ENCODE measurements at places on chromosomes 1 and 21.

DNA sequence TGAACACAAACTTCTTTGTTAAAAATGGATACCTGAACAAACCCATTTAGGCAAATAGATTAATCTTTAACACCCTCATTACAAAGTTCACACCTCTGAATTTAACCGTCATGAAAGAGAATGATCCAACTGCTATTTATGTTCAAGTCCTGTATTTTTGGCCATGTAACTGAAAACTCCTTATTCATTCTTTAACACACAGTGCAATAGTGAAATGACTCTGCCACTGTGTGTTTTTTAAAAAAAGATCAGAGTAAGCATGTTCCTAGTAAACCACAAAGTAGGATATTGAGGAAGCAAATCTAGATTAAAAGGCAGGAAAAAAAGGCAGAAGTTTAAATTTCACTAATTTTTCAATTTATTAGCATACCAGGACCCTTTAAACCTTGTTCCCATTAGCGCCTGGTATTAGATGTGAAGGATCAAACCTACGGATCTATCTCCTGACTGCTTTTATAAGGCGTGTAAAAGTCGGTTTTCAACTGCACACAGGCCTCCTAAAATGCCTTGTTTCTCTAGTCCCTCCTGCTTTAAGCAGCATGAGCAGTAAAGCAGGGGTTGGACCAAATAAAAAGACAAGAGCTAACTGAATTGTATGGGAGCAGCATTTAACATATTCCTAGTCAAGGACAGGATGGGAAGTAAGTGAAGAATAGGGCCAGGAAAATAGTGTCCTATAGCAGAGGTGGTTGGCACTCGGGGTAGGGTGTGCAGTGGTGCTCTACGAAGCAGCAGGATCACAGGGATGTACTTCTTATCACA lies 33.4 kb downstream of the NUCKS1 start:
- DNase-seq, result no peak

- no peak for DNase-seq
Observed at GRCh38 chr1:5428351-5428750, 563.9 kb downstream of the NPHP4 start.

DNA sequence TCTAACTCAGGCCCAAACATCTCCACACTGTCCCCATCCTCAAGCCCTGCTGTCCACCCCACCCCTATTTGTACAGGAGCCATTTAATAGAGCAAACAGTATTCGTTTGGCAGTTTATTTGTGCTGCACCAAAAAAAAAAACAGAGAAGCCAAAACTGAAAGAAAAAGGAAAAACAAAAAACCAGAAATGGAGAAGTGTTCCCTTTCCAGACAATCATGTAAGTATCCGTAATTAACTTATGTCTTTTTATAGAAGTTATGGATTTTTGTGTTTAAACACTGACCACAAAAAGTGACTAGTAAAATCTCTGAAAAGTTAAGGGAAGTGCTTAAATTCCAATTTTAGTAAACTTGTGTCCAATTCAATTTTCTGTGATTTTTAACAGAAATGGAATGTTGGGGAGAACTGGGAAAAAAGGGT lies 40.4 kb upstream of the ZBTB18 start:
- DNase-seq, result no peak

DNA sequence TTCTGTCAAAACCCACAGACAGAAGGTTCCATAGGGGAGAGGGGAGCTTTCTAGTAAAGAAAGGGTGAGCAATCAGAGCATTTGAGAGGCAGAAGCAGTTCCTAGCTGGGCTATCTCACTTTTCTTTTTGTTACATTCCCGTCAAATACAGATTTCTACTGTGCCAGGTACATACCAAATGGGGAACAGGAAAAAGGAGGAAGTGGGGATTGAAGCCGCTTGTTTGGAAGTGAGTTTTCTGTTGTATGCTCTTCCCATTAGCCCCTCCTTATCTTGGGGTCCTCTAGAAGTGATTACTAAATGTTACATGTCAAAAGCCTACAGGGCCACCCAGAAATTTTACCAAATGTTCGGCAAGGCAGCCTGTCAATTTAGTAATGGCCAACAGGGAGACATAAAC lies 116.1 kb downstream of the PAPPA2 start:
- no peak for DNase-seq

- DNase-seq, result no peak
Observed at GRCh38 chr1:101050869-101051268, 25.3 kb upstream of the DPH5 start.

- no peak for DNase-seq
Observed at GRCh38 chr21:38247738-38248510, 8.9 kb upstream of the KCNJ15 start.

DNA sequence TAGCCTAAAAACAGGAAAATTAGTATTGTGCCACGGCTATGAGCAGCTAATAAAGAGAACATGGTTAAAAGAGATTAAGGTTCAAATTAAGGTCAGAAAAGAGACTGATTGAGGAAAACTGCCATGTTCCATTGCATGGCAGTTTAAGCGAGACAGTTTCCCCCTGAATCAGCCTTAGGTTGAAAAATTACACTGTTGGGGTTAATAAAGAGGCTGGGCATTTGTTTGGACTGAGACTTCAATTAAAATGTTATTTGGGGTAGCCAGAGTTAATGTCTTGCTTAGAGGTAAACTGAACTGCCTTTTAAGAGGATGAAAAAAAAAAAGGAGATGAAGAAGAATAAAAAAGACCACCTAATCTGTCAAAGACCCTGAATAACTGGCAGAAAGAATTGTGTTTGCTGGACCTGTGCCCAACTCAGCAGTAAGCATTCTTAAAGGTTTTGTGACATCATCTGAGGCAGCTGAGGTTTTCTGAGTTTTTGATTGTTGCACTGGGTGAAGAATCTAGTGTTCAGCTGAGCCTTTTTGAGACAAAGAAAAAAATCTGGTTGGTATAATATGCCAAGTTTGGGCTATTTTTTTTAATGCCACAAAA lies 17.7 kb upstream of the PROX1 start:
- DNase-seq, result no peak

DNA sequence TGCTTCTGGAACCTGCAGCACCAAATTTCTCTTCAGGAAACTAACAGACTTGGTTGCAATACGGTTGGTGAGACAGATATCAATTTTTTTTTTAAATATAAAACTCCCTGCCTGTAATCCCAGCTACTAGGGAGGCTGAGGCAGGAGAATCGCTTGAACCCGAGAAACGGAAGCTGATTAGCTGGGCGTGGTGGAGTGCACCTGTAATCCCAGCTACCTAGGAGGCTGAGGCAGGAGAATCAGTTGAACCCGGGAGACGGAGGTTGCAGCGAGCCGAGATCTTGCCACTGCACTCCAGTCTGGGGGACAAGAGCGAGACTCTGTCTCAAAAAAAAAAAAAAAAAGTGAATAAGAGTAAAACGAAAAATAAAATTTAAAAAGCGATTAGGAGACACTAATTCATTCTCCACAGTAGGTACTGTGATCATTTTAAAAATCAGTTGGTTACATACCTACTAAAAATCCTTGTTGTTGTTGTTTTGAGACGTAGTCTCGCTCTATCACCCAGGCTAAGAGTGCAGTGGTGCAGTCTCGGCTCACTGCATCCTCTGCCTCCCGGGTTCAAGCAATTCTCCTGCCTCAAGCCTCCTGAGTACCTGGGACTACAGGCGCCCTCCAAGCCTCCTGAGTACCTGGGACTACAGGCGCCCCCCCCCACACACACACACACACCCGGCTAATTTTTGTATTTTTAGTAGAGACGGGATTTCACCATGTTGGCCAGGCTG lies 796 bp upstream of the RBM8A start:
- DNase-seq, result no peak

GRCh38 chr1:119915517-119915916 lies 19.2 kb upstream of the ADAM30 start:
- no peak for DNase-seq

GRCh38 chr1:212583643-212584042 lies 24.9 kb upstream of the ATF3 start:
- no peak for DNase-seq

GRCh38 chr1:224188286-224188685 lies 5.2 kb downstream of the DEGS1 start:
- no peak for DNase-seq

DNA sequence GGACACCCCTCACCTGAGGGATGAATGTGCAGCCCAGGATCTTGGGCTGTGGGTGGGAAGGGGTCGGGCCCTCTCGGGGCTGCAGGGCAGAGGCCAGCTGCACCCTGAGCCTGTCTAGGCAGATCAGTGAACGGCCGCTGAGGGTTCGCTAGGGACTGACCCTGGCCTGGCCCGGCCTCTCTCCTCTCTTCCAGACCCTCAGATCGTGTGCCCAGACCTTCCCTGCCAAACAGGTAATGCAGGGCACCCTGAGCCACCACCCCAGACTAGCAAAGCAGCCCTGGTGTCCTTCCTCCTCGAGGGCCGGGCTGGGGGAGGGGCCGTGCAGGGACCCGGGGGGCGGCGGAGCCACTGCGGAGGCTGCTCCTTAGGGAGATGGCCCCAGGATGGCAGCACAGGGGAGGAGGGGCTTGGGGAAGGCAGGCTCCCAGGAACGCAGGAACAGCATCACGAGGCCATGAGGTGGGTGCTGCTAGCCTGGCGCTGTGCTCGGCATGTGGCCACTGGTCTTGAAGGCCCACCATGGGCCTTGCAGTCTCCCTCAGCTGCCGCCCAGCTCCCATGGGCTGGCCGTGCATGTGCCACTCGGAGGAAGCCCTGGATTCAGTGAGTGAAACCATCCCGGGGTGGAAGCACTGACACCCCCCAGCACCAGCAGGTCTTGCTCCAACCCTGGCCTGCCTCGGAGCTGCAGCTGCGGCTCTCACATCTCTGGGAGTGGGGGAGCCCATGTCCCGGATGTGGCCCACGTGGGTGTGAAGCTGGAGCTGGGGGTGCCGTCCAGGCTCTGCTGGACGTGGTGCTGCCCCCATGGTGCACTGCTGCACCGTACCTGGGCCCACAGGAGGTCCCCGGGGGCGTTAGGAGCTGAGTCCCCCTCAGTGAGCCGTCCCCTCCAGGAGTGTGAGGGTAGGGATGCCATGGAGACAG lies 28.7 kb downstream of the COL6A2 start:
- no peak for DNase-seq

GRCh38 chr1:19648689-19649088 lies 4.6 kb downstream of the NBL1 start:
- DNase-seq, result no peak

DNA sequence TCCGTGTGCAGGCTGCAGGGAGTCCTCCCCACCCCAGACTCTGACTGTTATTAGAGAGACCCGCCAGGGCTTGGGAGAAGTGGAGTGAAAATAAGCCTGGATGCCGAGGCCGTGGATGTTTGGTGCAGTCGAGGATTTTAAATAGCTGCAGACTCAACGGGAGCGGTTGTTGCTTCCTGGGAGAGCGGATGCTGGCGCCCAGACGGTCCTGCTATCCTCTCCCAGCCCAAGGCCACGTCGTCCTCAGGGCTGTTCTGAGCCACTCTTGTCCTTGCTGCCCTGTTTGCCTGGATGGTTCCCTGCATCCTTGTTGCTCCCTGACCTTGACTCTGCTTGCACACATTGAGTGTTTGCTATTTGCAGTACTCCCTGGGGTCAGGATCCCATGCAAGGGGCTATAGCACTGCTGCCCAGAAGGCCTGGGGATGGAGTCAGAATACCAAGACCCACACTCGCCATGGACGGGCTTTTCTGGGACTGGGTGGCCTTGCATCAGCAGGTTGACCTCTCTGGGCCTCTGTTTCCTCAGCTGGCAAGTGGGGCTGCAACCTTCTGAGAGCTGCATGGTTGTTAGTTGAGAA lies 205.3 kb upstream of the C1orf174 start:
- no peak for DNase-seq

GRCh38 chr1:4653796-4654725 lies at the start of gene AJAP1:
TSS of gene AJAP1 (plus strand) at chr1:4654609. CDS start at chr1:4655426, 817 bp downstream.
- DNase-seq, result no peak

DNA sequence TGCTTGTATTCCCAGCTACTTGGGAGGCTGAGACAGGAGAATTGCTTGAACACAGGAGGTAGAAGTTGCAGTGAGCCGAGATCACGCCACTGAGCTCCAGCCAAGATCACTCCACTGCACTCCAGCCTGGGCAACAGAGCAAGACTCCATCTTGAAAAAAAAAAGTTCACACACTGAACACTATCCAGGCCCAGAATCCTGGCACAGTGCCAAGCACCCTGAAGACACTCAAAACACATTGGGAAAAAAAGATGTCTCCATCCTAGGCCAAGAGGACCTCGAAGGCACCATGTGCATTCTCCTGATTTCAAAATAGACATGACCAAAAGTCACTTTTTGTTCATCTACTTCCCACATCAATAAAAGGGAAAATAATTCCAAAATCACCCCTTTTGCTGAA lies 38.7 kb downstream of the SLC9A1 start:
- DNase-seq, result no peak

- DNase-seq, result no peak
Observed at GRCh38 chr1:101371259-101371658, 134.4 kb downstream of the S1PR1 start.

DNA sequence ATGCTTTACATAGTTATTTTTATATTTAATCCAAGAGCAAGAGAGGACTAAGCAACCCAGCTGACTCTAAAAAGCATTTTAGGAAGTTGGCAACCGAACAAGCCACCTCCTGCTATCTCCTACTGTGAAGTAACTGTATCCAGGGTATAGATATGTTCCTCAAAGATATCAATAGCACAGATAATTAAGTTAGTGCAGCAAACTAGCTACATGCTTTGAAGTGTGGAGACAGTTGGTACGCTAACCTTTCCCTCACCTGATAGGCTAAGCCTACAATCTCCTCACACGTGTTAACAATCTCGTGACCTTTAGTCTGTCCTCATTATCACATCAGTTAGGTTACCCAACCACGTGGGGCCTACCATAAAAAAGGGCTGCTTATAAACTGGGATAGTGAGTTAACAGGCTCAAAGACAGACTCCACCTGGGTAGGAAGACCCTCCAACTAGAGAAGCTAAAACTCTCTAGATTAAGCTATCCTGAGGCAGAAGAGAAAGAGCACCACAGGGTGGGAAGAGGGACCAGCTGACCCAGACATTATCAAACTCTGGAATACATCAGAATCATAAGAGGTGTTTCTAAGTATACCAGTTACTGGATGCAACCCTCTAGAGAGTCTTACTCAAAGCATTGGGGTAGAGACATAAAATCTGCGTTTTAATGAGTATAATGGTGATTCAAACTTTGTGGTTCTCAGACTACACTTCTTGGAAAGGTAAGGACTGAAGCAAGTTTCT lies 340.1 kb upstream of the ESRRG start:
- DNase-seq, result no peak

DNA sequence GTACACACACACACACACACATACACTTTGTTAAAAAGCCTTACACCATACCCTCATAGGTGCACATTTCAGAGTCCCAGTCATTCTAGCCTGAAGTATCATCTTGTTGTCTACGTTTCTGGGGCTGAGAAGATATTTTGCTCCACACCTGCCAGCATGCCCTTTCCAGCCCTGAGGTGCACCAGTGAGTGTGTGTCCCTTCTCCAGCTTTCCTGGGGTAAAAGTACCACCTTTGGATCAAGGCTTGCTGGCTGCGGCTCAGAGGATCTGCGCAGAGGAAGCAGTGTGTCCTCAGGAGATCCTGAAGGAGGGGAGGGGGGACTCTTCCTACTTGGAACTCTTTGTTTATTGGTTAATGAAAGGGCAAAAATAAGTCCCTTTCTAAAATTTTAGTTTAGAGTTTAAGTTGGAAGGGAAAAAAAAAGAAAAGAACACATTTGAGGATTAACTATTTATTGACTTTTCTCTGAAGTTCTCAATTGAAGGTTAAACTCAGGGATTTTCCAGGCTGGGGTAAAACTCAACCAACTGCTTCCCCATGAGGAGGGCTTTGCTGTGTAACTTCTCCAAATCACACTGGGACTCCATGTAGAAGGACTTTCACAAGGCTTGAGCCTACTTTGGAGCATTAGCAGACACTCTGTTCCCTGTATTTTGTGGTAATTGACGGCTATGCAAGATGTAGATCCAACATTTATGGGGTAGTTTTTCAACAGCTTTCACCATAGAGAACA lies 200.3 kb upstream of the SGIP1 start:
- no peak for DNase-seq

Measured in activated CD8-positive, alpha-beta memory T cell treated with anti-CD3 and anti-CD28 coated beads for 48 hours (primary cell).